ENCODE measurements at places on chromosomes 7 and 10.

GRCh38 chr10:3622427-3622826 lies 162.6 kb downstream of the KLF6 start:
- DNase-seq, result no peak

- DNase-seq, result no peak
These were observed 82.8 kb downstream of the HECW1 start for GRCh38 chr7:43195256-43195655.

DNA sequence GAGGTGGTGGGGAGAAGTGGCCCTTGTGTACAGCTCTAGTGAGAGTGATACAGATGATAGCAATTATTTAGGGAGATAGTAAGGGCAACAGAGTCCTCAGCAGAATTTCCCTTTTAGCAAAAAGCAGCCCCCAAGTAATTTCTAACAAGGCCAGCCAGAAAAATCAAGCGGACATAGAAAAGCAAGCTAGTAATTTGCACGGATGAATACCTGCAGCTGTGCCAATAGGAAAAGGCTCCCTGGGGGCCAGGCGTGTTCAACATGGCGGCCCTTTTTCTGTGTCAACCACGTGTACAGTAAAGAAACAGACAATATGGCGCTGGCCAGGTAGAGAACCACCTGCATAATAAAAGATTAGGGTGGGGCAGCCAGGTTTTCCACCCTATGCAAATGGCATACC lies 7.4 kb downstream of the MCM10 start:
- no peak for DNase-seq

GRCh38 chr10:114706458-114707055 lies 48.5 kb upstream of the ABLIM1 start:
- DNase-seq, result no peak

GRCh38 chr10:24952707-24953645 lies 570 bp upstream of the PRTFDC1 start:
- DNase-seq, result peak; percentile 66

DNA sequence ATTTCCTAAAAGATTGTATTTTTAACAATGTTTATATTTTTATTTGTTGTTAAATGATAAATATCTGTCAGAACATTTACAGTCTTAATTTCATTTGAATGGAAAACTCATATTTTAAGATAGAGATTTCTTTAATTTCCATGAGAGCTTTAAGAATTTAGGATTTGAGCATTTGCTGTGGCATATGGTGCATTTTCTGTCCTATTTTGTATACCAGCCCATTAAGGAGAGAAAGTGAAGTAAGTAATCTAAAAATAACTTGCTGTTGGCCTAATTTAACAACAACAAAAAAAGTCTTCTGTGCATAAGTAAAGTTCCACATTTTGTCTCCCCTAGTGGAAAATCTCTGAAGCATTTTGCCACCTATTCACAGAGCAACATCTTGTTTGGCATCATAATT lies 190.9 kb upstream of the PPP1R3A start:
- no peak for DNase-seq

DNA sequence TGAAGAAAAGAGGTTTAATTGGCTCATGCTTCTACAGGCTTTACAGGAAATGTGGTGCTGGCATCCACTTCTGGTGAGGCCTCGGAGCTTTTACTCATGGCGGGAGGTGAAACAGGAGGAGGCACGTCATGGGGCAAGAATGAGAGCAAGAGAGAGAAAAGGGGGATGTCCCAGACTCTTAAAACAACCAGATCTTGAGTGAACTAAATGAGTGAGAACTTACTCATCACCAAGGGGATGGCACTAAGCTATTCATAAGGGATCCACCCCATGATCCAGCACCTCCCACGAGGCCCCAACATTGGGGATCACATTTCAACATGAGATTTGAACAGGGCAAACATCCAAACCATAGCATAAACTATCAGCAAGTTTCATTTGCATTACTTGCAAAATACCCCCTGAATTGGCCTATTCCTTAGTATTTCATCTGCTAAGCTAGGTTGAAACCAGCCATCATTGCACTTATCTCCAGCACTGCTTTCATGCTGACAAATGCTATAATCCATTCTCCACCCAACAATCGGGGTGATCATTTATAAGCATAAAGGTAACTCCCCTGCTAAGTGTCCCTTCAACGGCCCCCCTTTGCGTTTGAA lies 179.0 kb downstream of the NOC3L start:
- DNase-seq, result no peak

- no peak for DNase-seq
These were observed 51.3 kb downstream of the FAM13C start for GRCh38 chr10:59311025-59311424.

GRCh38 chr10:67518043-67518442 lies 178.0 kb downstream of the CTNNA3 start:
- no peak for DNase-seq

DNA sequence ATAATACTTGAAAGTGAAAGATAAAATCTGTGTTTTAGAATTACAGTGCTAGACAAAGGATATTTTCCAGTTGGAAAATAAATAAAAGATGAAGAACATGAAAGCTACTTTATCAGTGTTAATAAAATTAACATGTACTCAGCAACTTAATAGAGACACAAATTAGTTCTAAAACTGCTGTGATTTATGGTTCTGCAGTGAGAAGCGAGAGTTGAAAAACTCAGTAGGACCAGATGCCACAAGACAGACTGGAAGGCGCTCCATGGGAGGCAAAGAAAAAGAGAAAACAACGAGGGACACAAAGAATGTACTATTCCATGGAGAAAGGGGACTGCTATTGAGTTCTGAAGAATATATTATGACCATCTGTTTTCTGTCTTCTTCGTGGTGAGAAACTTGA lies 590.4 kb downstream of the PHTF2 start:
- DNase-seq, result no peak

DNA sequence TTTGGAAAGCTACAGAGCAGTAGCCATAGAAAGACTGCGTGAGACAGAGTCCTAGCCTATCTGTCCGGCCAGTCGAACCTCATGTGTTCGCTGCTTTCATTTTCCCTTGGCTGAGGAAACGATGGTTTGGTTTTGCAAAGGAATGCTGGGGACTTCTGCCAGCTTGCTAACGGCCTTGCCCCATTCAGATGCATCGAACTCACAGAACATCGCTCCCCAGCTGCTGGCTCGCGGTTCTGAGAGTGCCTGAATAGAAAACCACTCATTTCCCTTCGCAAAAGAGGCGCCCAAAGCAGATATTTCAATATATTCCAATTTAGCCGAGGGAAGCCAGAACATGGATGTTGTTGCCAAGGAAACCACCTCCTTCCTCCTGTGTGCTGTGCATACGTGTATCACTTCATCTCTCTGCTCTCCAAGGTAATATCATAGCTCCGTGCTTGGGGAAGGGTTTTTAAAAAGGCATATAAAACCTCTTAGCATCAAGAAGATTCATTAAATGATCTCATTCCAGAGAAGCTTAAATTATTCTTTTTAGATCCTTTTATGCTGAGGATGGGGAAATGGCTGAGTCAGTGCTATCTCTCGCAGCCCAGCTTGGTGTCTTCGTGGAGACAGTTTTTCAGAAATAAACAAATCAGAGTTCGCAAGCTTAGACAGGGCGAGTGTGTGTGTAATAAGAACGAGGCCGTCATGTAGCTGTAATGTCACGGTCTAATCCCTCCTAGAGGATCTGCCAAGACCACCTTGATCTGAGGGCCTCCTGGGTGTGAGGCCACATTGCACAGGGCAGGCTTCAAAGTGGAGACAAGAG lies 215.2 kb downstream of the RPS24 start:
- DNase-seq, result no peak

GRCh38 chr7:158256091-158256816 lies 331.4 kb downstream of the PTPRN2 start:
- DNase-seq, result no peak

DNA sequence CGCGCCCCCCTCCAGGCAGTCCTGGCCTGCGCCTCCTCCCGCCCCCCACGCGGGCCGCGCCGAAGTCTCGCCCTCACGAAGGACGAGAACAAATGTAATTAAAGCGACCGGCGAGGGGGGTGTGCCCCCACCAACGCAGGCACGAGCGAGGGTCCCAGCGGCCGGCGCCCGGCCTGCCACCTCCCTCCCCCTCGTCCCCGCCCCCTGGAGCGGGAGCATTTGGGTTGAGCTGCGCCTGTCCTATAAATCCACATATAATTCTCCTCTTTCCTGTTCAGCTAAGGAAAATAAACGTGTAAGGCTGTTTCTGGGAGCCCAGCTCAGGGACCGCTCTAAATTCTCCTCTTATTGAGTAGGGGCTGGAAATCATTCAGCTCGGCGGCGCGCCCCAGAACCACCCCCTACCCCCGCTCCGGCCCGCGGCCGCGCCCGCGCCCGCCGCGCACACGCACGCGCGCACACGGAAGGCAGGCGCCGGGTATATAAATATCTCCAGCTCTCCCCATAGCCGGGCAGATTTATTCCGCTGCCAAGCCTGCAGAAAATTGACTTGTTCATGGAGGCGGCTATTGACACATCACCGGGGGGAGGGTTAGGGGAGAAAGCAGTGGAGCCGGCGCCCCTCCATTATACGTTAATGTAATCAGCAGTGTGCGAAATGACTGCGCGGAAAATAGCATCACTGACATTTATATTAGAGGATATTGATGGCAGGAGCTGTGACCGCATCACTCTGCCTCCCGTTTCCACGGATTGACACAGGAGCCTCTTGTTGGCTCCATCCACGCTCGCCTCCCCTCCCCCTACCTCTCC lies 61.6 kb upstream of the BTRC start:
- no peak for DNase-seq

DNA sequence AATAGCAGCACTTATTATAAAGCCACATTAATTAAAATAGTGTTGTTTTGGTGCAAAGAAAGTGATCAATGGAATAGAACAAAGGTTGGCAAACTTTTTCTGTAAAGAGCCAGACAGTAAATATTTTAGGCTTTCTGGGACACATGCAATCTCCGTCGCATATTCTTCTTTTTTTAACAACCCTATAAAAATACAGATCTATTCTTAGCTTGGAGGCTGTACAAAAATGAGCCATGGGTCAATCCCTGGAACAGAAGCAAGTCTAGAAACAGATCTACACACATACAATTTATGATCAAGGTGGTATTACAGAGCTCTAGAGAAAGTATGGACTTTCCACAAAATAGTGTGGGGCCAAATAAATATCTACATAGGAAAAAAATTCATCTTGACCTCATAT lies 71.8 kb downstream of the ARHGAP21 start:
- DNase-seq, result no peak

DNA sequence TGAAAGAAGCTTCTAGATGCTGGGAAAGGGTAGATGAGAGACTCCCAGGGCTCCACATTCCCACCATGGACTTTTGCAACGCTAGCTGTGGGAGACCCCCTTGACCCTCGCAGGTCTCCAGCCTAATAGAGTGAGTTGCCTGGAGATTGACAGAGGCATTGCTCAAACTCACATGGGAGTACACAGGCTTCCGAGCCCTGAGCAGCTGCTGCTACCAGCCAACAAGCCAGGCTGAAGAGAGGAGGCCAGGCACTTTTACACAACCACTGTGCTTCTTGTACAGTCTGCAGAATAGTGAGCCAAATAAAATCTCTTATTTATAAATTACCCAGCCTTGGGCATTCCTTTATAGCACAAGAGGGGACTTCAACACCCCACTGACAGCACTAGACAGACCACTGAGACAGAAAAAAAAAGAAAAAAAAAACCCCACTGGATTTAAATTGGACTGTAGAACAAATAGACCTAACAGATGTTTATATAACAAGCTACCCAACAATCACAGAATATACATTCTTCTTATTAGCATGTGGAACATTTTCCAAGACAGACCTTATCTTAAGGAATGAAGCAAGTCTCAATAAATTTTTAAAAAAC lies 146.2 kb downstream of the ZFAND4 start:
- no peak for DNase-seq

- no peak for DNase-seq
These were observed 62.4 kb downstream of the PRKAG2 start for GRCh38 chr7:151814400-151815009.

DNA sequence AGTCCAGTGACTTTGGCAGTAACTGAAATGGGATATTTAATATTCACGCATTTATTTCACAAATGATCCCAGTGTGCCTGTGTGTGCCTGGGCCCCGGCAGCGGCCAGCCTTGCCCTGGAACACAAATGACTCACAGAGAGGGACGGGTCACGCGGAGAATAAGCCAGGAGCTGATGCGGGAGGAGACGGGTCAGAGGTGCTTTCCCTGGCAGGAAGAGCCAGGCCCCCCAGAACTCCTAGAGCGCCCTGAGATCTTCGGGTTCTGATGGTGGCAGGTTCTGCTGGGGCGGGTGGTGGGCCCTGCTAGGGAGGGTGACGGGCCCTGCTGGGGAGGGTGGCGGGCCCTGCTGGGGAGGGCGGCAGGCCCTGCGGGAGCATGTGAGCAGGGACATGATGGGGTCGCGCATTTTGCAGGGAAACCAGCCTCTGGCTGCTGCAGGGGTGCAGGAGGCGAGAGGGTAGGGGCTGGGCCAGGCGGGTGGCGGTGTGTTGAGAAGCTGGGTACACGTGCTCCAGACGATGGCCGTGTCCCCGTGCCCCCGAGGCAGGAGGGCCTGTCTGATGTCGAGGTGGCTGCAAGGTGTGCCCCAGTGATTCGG lies 84.2 kb upstream of the DIP2C start:
- DNase-seq, result no peak

DNA sequence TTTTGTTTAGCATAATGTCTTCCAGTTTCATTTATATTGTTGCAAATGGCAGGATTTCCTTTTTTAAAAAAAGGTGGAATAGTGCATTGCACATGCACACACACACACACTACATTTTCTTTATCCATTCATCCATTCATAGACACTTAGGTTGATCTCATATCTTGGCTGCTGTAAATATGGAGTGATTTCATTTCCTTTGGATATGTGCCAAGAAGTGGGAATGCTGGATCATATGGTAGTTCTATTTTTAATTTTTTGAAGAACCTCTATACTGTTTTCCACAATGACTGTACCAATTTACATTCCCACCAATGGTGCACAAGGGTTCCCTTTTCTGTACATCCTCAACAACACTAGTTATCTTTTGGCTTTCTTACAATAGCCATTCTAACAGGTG lies 68.9 kb downstream of the EBLN1 start:
- DNase-seq, result no peak

GRCh38 chr10:235915-236314 lies 100.7 kb downstream of the ZMYND11 start:
- no peak for DNase-seq

DNA sequence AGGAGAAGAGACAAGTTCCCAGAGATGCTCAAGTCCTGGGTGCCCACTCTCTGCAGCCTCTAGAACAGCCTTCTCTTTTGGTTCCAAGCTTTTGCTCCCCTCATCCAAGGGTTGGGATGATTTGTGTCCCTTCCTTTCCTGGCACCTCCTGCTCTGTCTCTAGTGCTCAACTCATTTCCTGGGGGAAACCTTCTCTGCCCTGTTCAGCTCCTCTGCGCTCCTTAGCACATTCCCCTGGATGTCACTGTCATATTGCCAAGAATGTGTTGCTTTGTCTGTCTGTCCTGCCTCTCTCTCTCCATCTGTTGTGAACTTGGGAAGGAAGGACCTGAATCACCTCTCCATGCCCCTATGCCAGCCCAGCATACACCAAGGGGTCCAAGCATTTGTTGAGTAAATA lies 5.1 kb upstream of the LBX1 start:
- no peak for DNase-seq

GRCh38 chr10:51260376-51260775 lies 186.1 kb downstream of the PRKG1 start:
- no peak for DNase-seq

- DNase-seq, result no peak
These were observed 95.5 kb upstream of the GTF2I start for GRCh38 chr7:74561898-74562613.

GRCh38 chr7:159064121-159064815 lies 80.4 kb downstream of the VIPR2 start:
- no peak for DNase-seq

- DNase-seq, result no peak
These were observed 327.1 kb downstream of the BICC1 start for GRCh38 chr10:58839771-58840170.

GRCh38 chr7:89757910-89758309 lies 396.4 kb upstream of the STEAP1 start:
- no peak for DNase-seq

- peak; percentile 48 for DNase-seq
These were observed 62.2 kb downstream of the SAMD9 start for GRCh38 chr7:93055543-93056107.

All from CD4-positive, alpha-beta memory T cell (primary cell).